ENCODE measurements at places on chromosomes 7 and 10.

- no peak for DNase-seq
Observed at GRCh38 chr10:93368210-93368609, 113.9 kb downstream of the MYOF start.

DNA sequence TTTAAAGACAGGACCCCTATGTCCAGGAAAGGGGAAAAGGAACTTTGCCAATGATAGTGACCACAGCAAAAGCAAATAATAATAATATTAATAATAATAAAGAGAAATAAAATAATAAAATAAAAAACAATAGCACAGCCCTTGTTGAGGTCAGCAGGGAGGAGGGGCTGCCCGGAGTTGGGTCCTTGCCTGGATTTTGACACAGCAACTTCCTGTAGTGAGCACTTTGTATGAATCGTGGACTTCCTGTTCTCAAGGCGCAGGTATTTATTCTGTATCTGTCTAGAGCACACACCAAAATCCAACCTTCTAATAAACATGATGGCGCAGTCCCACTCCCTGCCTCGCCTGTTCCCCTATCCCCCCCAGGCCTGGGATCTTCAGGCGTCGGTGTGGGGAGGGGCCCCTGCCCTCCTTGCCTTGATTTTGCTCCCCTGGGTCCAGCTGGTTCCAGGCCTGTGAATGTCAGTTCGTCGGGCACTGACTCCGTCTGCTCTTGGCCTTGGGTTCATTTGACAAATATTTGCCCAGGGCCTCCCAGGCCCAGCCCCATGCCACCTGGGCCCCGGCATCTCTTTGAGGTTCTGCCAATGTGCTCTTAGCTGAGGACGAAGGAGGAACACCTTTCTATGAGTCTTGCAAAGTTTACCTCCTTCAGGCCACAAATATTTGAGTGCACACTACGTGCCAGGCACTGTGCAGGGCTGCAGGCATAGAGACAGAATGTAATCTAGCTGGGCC is 13.9 kb downstream of the TRIM8 start:
- no peak for DNase-seq

- no peak for DNase-seq
Observed at GRCh38 chr7:19675816-19676215, 33.0 kb downstream of the POLR1F start.

DNA sequence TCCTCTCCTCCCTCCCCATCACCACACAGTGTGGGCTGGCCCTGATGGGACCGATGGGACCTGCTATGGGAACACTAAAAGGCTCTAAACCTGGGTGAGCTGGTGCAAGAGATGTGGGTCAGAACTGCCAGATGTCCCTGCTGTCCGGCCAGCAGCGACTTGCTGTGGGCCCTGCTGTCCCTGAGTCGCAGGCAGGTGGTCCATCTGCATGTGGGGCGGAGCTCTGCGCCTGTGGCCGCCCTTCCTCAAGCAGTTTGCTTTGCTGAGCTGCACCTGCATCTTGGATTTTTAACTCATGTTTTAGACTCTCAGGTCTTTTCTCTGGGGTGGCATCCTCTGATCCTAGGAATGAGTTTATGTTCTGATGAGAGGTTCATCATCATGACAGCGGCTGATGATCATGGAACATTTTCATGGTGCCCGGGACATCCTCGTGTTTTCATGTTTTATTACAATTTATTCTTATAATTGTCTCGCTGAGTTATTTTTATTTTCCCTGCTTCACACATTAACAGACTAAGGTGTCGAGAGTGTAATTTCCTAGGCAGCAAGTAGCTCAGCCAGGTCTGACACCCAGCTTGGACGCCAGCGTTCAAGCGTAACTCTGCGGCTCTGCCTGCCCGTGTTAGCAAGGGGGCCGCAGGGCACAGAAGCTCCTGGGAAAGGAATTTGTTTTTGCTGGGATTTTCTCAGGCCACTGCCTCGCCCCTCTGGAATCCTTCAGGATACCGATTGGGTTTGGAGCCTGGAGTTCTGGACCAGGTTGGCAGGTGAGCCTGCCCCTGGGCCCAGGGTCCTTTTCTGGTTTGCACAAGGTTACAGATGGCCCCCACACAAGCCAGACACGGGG is 615.2 kb upstream of the FOXK1 start:
- no peak for DNase-seq

DNA sequence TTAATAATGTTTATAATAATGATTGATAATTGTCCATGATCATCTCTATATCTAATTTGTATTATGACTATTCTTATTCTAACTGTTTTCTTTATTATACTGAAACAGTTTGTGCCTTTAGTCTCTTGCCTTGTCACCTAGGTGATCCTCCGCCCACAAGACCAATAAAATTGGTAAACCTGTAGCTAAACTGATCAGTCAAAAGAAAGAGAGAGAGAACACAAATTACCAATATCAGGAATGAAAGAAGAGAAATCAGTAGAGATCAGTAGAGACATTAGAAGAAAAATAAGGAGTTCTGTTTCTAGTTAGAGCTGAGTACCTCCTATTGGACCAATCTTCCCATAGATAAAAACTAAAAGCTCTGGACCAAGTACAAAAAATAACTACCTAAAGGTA is 6.1 kb upstream of the COA1 start:
- DNase-seq = no peak

- no peak for DNase-seq
Observed at GRCh38 chr7:86981127-86981526, 78.3 kb downstream of the ELAPOR2 start.

DNA sequence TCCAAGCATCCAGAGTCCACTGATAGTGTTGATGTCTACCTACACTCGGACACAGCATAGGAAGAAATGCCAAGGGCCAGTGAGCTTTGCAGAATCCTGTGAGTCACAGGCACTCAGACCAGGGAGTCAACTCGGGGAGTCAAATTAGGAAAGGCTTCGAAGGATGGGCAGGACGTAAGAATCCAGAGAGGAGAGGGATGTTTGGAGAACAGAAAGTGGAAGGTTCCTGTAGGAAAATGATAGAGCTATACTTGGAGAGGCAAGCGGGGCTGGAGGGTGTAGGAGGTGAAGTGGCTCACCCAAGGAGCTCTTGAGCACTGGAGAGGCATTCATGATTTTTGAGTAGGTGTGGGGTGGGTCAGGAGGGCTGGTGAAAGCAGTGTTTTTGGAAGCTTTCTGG is 3.0 kb downstream of the ZYX start:
- DNase-seq = no peak

GRCh38 chr10:24606021-24606420 is 117.7 kb downstream of the ARHGAP21 start:
- no peak for DNase-seq

- DNase-seq = no peak
Observed at GRCh38 chr10:119689016-119689580, 36.8 kb upstream of the INPP5F start.

DNA sequence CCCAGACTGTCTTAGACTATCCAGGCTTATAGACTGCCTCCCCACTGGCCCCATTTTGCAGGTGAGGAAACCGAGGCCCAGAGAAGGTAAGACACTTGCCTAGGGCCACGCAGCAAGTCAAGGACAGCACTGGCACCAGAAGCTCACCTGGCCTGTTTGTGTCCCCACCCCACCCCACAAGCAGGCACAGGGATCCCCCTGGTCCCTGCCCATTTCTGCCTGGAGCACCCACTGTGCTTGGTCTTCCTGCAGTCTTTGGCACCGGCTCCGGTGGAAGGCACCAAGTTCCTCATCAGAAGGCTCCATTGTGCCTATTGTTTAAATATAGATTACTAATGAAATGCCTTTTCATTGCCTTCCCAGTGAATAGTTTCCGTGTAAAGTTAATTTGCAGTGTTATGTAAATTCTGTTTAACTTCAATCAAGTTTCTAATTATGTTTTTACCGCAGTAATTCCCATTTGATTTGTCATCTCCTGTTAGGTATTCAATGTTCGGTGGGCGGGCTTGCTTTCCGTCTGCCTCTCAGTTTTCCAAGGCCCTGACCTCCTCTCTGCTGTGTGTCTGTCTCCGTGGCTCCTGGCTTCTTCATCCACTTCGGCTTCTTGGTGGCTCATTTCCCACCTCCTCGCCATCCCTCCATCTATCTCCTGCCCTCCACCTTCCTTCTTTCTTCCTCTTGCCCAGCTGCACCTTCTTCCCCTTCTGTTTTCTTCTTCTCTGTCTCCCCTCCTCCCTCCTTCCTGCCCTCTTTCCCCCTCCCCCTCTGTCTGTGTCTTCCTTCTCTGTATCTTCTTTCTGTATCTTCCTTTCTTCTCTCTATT is 75.8 kb downstream of the ZMIZ1 start:
- no peak for DNase-seq

DNA sequence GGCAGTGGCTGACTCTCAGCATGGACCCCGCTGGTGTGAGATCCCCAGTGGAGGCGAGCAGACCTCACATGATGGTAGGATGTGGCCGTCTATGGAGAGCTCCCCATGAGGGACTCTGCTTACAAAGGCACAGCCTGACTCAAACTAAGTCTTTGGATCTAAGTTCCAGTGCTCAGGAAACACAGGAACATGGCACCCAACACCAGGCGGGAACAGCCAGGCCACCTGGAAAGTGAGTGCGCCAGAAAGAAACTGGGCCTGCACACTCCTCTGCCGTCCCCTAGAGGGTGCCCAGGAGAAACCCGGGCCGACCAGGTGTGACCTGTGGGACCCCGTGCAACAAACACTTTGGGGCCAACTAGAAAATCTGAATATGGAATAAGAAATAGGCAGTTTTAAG is 10.0 kb downstream of the PITRM1 start:
- DNase-seq = no peak

DNA sequence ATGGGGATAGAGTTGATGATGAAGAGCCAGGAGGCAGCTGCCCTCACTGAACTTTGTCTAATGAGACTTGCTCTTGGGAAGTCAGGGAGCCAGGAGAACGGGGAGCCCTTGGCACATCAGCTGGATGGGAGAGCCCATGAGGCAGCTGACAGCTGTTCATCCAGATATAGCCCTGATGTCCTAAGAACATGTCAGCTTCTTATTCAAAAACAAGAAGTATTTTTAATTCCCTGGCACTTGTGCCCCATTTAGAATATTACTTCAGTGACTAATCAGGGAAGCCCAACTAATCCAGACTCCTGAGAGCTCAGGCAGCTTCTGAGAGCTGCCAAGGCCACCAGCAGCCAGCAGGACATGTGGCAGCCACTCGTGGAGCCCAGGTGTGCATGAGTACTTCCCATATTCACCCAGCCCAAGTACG is 363.4 kb downstream of the GRID1 start:
- DNase-seq = no peak

DNA sequence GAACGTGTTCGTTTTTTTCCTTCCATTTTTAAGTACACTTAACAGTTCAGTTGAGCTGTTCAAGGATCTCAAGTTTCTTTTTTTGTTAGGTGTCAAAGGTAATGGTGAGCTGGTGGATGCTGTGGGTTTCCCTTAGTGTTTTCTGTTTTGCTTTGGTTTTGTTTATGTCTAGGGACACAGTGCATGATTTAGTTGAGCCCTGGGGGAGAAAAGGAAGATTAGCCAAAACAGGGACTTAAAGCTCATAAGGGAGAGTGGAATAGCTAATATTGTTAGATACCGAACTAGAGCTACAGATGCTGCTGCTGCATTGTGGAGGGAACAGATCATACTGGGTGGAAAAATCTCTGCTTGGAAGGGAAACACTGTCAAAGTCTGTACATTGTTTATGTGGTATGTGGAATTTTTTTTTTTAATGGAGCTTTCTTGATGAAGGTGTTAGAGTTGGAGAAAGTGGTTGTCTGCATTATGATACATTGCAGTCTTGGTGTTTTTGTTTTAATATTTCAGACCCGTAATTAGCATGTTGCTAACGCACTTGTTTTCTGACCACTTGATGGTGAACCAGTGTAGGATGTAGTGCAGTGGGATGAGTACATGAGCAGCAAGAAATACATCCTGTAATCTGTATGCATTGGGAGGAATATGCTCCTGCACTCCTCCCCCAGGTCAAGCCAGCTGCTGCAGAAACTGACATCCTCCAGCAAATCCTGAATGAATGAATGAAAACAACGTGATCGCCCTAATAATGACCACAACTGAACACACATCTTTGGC is 2.1 kb downstream of the GLCCI1 start:
- DNase-seq = peak; percentile 46

DNA sequence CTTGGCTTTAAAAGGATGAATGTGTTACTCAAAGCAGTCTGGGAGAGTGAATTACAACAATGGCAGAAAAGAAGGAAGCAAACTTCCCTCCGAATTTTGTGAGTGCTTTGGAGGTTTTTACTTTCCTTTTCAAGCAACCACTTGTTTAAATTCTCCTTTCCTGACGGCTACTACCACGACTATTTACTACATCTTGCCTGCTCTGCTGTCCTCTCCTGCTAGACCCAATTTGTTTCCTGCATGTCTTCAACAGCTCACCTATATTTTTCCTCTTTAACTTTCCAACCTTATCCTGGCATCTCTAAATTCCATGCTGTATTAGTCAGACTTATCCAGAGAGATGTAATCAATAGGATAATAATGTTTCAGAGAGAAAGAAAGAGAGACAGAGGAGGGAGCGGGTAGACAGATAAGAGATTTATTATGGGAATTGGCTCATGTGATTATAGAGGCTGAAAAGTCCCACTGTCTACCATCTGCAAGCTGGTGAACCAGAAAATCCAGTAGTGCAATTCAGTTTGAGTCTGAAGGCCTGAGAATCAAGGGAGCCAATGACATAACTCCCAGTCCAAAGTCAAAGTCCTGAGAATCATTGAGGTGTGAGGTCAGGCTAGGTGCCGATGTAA is 42.8 kb upstream of the SLC13A1 start:
- DNase-seq = no peak

GRCh38 chr7:97104719-97105238 is 12.7 kb upstream of the SDHAF3 start:
- peak; percentile 59 for DNase-seq

GRCh38 chr7:42574685-42575084 is 337.2 kb downstream of the C7orf25 start:
- DNase-seq = no peak

GRCh38 chr7:82468435-82468834 is 24.9 kb upstream of the CACNA2D1 start:
- DNase-seq = no peak

DNA sequence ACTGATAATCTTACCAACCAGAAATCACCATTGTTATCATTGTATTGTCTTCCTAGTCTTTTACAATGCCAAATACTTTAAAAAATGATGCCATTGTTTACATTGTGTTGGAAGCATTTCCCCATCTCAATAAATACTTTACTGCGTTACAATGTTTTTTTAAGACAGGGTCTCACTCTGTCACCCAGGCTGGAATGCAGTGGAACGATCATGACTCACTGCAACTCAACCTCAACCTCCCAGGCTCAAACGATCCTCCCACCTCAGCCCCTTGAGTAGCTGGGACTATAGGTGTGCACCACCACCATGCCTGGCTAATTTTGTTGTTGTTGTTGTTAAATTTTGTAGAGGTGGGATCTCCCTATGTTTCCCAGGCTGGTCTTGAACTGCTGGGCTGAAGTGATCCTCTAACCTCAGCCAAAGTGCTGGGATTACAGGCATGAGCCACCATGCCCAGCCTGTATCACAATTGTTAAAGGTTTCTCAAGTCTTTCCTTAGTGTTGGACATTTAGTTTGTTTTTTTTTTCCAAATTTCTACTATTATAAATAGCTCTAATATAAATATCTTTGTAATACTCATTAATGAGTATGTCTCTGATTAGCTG is 13.5 kb downstream of the LRMDA start:
- DNase-seq = no peak

GRCh38 chr7:108109221-108109908 is 20.8 kb downstream of the LAMB4 start:
- peak; percentile 46 for DNase-seq
